Thoracic aorta (tissue), 2 donors: ENCODE measurements at places on chromosomes 1 and 21.

- no peak for DNase-seq
Observed at GRCh38 chr1:41943717-41944116, 25.0 kb upstream of the HIVEP3 start.

GRCh38 chr1:44862829-44863401 is 19.9 kb upstream of the PTCH2 start:
- DNase-seq = no peak

GRCh38 chr1:220300442-220301121 is 28.3 kb upstream of the RAB3GAP2 start:
- peak; percentile 71 for DNase-seq

DNA sequence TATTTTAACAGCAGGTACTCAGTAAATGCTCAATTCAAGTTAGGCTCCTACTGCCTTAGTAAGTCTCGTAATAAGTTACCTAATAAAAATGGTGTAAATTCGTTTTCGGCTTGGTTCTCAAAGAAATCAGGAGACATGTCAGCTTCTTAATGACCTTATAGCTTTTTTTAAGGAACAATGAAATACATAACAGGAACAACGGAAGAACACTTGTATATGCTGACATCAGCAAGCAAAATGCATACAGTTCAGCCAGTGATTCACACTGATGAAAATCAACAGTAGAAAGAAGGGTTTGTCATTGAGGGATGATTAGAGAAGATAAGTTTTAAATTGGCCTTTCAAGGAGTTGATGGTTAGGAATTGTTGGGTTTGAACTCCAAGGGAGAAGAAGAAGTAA is 13.3 kb downstream of the RPTN start:
- no peak for DNase-seq

DNA sequence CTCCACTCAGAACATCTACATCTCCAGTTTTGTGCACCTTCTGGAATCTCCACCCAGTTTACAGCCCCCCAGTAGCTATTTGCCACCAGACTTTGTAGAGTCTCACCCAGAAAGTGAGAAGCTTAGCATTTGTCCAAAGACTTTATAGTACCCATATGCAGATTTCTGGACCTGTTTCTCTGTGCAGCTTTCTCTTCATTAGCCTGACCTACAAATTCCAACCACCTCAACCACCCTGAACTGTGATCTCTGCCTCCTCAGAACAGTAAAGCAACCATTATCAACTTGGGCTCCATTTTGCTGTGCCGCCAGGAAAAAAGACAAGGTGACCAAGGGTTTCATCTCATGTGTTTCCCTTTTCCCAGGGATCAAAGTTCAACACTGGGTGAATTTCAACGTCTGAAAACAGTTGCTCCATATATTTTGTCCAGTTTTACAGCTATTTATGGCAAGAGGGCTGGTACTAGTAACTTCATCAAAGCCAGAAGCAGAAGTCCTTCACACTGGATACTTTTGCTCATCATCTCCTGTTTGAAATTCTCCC is 36.5 kb upstream of the DDAH1 start:
- DNase-seq = no peak

DNA sequence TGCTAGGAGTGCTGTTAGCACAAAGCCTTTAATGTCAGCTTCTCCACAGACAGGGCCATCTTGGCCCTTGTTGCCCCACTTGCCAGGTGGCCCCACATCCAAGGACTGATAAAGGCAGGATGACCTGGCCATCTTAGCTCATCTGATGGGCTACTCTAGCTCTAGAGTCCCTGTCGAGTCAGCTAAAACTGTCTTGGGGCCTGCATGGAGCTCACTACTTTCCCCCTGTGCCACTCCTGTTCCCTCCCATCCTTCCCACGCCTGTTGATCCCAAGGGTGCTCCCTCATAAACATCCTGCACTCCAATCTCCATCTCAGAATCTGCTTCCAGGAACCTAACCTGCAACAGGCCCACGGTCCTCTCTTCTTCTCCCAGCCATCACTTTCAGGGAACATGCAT is 652 bp upstream of the GPX7 start:
- DNase-seq = no peak

- no peak for DNase-seq
Observed at GRCh38 chr21:33162436-33162951, 67.2 kb upstream of the IFNAR2 start.

DNA sequence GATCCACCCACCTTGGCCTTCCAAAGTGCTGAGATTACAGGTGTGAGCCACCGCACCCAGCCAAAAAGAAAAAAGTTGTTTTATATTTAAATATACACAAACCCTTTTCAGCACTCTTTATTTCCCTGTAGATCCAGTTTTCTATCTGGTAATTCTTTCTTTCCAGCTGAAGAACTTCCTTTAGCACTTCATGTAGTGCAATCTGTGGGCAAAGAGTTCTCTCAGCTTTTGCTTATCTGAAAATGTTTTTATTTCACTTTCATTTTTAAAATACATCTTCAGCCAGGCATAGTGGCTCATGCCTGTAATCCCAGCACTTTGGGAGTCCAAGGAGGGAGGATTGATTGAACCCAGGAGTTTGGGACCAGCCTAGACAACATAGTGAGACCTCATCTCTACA is 28.5 kb upstream of the HYI start:
- DNase-seq = no peak

DNA sequence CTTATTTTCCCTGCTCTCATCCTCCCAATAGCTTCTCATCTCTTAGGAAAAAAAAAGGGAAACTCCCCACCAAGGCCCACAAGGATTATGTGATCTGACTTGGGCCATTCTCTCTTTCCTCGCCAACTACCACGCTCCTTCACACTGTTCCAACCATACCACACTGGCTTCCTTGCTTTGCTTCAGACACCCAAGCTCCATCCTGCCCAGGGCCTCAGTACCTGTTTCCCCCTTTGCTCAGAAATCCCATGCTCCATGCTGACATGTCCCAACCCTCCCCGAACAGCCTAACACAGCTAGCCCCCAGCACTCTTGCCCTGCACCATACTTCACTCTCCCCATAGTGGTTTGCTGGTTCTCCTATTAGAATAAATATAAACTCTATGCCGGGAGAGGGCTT is 39.2 kb downstream of the MAB21L3 start:
- no peak for DNase-seq

- no peak for DNase-seq
Observed at GRCh38 chr1:119266386-119266785, 102.2 kb upstream of the HAO2 start.

DNA sequence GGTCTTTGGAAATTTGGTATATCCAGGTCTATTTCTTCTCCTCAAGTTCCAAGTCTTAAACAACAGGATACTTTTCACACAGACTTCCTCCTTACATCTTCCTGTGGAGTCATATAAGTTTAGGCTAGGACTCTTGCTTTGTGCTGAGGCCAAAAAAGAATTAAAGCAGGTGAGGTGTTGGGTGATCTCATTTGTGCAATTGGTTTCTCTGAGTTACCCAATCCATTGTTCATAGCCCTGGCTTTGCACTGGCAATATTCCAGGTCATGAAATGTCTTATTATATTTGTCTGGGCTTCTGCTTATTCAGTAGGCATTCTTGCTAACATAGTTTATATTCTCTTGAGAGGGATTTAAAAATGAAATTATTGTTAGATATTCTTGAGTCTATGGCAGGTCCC is 14.1 kb upstream of the KIAA0040 start:
- no peak for DNase-seq

DNA sequence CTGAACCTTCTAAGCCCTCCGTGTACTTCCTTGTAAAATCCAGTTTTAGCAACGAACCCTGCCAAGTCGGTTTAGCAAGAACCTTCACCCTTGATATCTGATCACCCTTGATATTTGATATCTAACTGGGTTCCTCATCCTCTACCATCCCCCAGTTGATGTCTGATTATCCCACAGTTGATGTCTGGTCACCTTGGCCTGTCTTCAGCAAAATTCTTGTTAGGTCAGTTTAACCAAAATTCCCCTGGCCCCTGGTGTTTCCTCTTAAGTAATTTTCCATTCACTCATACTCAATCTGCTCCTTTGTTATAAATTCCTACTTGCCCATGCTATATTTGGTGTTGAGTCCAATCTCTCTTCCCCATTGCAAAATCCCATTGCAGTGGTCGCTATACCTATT is 114.5 kb upstream of the ZNHIT6 start:
- DNase-seq = no peak

- DNase-seq = no peak
Observed at GRCh38 chr21:28761674-28762356, 230.9 kb downstream of the LTN1 start.
